Amniotic stem cell (primary cell): ENCODE measurements at places on chromosomes 6 and 20.

- no peak for DNase-seq
Measured at GRCh38 chr6:154202339-154202738, 154.3 kb downstream of the IPCEF1 start.

DNA sequence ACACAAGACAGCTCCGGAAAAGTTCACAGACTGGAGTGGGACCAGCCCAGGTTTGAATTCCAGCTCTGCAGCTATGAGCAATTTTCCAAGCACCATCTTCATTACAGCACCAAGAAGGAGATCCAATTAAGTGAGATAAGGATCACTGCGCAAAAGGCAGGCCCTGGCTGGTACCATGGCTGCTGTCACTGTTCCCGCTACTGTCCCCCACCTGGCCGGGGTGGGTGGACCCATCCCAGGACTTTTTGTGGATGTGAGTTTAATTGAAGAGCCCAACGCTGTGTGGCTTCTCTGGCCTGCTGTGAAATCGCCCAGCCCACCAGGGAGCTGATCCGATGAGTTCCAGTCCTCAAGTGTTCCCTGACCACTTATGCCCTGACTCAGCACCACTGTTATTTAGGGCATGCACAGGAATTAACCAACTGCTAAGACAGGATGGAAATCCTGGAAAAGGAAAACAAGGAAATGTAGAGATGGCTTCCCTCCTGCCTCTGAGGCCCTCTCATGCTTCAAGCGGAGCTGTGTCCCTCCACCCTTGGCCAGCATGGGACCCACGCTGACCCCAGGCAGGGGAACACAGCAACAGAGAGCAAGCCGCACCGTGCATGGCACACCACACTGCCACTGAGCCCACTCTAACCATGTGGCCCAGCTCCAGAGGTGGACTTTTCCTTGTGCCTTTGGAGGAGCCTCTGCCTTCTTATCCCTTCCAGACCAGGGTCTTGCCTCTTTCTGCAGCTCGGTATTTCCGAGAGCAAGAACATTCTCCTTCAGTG lies 150.0 kb upstream of the CST7 start:
- DNase-seq, result peak; percentile 9

GRCh38 chr6:20936949-20937348 lies 402.7 kb downstream of the CDKAL1 start:
- no peak for DNase-seq

DNA sequence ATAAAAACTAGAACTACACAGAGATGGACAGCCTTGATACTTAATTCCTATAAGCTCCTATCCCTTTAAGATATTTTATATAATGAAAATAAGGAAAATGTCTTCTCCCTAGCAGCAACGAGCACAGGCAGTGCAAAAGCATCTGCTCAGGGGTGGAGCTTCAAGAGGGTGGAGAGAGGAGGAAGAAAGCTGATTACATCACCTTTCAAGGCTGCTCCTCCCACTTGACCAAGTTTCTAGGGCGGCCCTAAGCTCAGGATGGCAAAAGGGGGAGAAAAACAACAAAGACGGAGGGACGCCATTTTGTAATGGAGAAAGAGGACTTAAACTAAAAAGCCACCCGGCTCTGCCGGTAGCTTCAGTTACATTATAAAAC lies 2.2 kb downstream of the PPP1R10 start:
- DNase-seq, result peak; percentile 91

DNA sequence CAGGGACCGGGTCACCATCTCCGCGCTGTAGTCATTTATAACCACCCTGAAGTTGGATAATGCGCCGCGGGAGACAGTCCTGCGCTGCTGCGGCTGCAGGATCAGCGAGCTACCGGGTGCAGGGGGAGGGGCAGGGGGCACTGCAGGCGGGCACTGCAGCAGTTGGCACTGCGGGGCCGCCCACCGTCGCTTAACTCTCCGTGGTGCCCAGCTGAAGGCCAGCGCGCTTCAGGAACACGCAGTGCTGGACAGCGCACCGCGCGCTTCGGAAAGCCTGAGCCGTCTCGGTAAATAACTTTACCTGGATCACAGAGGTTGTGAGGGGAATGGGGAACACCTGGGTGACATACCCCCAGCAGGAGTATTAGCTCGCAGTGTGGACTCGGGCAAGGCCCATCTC lies 12.4 kb upstream of the LRFN2 start:
- DNase-seq, result no peak
